ENCODE measurements at places on chromosomes 5 and 9.

DNA sequence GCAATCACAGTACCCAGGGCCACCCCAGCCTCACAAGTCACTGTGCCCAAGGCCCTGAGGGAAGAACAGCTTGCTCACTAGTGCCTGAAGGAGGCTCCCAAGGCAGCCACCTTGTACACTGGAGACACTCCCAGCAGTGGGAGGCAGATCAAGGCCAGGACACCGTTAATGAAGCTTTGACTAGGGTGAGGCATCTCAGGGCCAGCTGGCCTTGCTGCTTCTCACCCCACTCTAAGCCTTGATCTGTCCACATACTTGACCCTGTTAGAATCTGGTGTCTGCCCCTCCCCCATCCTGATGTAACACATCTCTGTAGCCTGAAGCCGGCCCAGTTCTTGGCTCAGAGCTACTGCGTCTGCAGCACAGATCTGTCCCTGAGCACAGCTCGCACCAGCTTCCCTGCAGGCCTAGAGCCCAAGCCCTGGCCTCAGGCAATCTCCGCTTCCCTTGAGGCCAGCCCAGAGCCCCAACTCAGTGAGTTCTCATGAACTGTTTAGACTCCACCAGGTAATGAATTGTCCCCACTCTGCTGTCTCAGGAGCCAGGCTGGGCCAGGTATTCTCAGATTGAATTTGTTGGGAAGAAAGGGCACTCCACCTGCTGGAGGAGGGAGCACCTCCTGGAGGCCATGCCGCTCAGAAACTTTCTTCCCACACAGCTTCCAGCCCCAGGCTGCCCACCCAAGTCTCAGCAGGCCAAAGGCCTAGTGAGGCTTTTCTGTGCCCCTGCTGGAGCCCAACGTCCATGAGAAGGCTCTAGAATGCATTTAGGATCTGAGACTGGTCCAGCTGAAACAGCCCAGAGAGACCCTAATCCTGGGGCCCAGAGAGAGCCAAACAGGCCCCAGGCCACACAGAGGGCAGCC is 13.4 kb upstream of the JADE2 start:
- DNase-seq, result no peak

- DNase-seq, result no peak
Observed at GRCh38 chr5:150630461-150631325, 9.8 kb upstream of the SYNPO start.

GRCh38 chr5:67494186-67494855 is 297.7 kb upstream of the CD180 start:
- no peak for DNase-seq

DNA sequence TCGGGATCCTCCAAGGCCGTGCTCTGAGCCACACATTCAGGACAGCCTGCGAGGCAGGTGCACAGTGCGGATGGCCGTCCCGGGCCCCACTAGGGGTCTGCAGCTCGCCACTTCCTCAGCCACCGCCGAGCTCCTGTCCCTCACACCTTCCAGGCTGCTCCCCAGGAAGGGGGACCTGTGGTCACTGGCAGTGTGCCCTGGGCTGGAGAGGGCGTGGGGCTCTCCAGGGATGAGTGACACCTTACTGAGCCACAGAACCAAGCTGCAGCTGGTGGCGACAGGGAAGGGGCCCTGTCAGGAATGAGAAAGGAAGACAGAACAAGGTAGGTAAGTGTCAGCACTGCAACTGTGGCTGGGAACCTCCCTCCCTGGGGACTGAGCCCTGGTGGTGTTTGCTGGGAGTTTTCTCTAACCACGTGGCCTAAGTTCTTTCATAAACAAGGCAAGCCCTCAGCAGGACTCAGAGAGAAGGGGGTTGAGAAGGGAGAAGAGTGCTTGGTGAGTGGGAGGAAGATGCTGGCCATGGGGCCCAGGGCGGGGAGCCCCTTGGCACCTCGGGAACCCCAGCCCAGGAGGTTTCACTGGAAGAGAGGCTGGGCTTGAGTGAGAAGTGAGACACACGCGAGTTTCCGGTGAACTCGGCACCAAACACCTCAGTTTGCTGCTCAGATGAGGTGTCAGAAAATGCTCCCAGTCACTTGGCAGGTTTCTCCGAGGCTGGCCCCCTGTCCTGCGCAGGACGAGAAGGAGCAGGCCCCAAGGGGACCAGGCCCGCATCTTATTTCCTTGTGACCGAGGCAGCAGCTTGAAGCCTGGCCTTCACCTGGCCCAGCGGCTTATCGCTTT is 5.2 kb downstream of the IL13 start:
- DNase-seq, result no peak

- DNase-seq, result no peak
Observed at GRCh38 chr5:96687812-96688453, 25.8 kb downstream of the CAST start.

- DNase-seq, result no peak
Observed at GRCh38 chr9:17865881-17866280, 287.0 kb downstream of the SH3GL2 start.

DNA sequence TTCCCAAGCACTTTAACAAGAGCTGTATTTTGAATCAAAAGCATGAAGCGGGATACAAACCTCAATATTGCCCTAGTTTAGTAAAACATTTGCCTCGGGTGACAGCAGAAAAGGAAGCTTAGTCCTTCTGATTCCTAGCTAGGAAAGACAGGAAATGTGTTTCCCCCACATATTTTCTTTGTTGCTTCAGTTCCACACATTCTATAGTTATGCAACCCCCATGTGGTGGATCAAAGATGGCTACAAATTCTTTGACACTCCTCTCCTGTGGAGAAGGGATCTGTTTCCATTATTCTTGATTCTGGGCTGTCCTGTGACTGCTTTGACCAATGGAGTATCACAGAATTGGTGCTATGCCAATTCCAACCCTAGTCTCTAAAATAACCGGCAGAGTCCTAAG is 89.1 kb upstream of the SLC30A5 start:
- no peak for DNase-seq

DNA sequence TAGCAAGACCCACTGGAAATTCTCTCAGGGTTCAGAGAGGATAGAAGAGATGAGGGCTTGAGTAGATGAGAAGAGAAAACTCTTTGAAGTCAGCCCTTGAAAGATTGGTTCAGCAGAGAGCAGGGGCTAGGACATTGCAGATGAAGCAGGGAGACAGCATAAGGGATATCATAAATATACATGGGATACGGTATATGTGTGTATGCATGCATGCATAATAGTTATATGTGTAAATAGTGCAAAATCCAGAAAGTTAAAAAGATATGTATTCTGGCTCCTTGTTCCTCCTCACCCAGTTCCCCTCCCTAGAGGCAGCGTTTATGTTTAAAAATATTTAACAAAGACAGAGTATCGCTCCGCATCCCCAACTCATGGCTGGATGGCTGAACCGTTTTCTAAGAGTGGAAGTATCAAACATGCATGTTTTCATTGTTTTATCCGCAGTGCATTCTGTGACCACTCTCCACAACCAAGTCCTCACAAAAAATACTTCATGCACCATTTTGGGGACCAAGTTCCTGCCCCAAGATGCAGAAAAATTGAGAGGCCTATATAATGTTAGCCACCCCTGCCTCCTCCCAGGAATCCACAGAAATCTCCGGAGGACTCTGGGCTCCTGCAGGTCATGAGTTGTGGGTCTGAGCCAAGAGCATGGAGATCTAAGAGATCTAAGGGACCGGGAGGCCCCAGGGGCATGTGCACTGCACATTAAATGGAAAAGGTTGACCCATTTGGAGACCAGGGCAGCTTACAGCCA is 119.5 kb downstream of the MTX3 start:
- no peak for DNase-seq

DNA sequence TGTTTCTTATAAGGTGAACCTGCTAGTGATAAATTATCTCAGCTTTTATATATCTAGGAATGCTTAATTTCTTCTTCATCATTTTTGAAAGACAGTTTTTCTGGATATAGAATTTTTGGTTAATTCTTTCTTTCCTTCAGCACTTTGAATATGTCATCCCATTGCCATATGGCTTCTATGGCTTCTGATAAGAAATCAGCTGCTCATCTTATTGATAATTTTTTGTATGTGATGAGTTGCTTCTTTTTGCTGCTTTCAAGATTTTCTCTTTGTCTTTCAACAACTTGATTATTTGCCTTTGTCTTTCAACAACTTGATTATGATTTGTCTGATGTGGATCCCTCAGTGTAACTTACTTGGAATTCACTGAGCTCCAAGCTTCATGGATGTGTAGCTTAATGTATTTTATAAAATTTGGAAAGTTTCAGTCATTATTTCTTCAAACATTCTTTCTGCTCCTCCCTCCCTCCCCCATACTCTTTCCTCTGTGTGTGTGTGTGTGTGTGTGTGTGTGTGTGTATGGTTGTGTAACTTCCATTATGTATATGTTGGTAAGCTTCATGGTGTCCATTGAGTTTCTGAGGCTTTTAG is 243.9 kb downstream of the TLE1 start:
- DNase-seq, result no peak

- DNase-seq, result no peak
Observed at GRCh38 chr5:179231309-179231708, 114.0 kb downstream of the ADAMTS2 start.

- DNase-seq, result peak; percentile 68
Observed at GRCh38 chr9:91193658-91194391, 167.9 kb downstream of the AUH start.

DNA sequence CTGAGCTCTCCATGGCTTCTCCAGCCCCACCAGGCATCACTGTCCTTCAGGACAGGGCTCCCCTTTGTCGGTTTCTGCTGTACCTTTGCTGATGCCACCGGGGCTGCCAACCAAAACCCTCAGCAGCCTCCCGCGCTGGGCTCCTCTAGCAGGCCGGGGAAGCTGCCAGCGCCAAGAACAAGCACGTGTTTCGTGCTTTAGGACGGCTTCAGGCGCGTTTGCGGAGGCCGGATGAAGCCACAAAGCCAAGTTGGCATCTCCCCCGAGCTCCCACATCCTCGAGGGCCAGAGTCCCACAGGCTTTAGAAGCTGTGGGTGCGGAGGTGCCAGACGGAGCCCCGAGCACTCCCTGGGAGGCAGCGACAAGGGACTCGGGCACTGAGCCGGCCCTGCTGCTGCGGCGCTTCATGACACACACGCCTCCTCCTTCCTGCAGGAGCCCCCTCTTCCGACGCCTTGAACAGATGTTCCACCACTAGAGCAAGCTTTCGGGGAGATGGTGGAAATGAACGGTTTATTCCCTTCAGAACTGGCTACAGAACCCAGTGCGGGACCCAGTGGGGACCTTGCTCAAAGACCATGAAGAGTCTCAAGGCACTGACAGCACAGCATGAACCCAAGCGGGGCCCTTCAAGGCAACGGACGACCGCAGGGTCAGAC is 36.7 kb downstream of the SARDH start:
- no peak for DNase-seq

GRCh38 chr9:111683392-111683791 is 22.0 kb downstream of the GNG10 start:
- DNase-seq, result no peak

- DNase-seq, result no peak
Observed at GRCh38 chr9:92962303-92962649, 15.0 kb downstream of the FGD3 start.

DNA sequence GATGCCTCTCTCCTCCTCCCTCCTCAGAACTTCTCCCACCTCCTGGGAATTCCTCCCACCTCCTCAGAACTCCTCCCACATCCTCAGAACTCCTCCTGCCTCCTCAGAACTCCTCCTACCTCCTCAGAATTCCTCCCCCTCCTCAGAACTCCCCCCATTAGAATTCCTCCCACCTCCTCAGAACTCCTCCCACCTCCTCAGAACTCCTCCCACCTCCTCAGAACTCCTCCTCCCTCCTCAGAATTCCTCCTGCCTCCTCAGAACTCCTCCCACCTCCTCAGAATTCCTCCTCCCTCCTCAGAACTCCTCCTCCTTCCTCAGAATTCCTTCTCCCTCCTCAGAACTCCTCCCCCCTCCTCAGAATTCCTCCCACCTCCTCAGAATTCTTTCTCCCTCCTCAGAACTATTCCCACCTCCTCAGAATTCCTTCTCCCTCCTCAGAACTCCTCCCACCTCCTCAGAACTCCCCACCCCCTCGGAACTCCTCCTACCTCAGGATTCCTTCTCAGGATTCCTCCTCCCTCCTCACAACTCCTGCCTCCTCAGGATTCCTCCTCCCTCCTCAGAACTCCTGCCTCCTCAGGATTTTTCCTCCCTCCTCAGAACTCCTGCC is 23.9 kb downstream of the SLC46A2 start:
- no peak for DNase-seq

GRCh38 chr9:131289301-131290035 is at the start of gene PLPP7:
TSS of gene PLPP7 (plus strand) at chr9:131289723. CDS start at chr9:131289998, 275 bp downstream.
- no peak for DNase-seq

DNA sequence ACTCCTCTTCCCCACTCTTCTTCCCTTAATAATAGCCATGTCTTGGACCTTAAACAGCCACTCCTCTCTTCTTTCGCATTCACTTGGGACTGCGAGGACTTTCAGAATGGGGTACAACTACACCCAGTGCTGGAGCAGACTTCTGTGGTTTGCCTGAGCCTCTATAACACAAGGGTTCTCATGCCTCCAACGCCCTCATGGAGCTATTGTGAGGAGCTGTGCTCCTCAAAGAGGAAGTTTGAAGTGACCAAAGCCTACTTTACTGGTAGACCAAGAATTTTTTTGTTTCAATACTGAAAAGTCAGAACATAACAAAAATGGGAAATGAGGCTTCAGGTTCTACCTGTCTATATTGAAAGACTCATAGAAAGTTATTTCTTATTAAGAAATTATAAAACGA is 316.4 kb downstream of the PIK3R1 start:
- no peak for DNase-seq

DNA sequence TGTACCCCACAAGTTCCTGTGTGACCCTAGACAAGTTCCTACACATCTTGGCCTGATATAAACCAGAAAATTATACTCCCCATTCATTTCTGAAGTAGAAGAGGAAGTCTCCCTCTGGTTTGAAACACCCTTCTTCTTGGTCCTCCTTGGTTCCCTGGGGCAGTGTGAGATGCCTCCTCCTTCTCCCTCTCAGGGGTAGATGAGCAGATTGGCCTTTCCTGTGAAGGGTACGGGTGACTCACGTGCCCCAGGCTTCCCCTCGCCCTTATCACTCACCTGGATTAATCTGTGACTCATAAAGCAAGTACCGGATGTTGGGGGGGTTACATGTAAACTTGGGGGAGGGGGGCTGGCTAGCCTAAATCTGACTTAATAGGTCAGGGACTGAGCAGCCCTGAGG is 11.1 kb upstream of the AQP3 start:
- no peak for DNase-seq

DNA sequence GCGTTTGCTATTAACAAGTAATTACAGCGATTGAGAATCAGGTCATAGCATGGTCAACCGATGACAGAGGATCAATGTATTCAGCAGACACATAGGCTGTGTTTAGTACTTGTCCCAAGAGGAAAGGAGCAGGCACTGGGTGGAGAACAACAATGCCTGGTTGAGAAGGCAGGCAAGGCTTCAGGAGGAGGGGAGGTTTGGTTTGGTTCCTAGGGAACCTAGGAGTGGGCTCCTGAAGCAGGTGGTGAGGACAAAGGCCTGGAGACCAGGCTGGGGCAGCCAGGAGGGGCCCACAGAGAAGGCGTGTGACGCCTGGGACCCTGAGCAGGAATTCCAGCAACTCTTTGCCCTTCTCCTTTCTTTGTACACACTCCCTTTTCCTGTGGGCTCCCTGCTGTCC is 195.6 kb downstream of the SPOCK1 start:
- DNase-seq, result no peak

DNA sequence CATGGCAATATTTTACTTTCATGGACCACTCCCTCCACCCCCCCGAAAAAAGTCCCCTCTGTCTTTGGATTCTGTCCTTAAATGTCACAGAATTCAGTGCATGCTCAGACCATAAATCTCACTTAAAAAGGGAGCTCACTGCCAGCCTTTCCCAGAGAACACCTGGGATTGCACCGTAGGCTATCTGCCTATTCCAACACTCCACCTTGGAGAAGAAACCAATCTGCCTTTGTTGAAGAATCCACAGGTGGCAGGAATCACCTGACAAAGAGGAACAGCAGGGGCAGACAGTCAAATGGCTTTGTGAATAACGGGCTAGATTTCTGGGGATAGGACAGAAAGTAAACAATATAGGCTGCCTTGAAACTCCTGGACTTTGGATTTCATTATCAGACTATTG is 306.7 kb upstream of the BRINP1 start:
- DNase-seq, result no peak

All from left renal pelvis (tissue), 4 donors.